ENCODE measurements at places on chromosomes 1 and 21.

- no peak for DNase-seq
Measured at GRCh38 chr1:3664700-3665375, 12.5 kb downstream of the TP73 start.

DNA sequence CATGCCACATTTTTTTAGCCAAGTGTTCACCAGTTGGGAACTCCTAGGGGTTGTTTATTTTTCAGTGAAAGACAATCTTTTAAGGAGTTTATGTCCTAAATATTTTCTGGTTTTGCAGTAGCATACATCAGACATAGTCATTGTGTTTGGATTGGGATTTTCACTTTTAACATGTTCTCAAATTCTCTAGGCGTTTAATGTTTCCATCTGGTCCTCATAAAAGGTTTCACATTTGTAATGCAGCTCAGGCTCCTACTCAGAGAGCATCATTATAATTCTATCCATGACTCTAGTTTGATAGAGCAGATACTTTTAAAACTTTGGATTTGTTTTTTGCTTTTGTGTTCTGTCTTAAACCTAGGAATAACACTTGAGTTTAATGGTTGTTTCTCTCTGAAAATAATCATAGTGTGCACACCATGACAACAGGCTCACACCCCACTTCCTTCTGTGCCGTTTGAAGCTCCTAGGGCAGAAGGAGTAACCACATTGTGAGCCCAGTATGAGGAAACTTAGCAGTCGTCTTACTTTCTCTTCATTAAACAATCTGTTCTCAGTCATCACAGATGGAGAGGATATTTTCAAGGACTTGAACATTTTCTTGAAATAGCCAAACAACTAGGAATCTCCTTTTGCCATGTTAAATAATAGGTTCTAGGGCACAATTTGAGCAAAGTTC is 219.6 kb downstream of the PDE4B start:
- no peak for DNase-seq

DNA sequence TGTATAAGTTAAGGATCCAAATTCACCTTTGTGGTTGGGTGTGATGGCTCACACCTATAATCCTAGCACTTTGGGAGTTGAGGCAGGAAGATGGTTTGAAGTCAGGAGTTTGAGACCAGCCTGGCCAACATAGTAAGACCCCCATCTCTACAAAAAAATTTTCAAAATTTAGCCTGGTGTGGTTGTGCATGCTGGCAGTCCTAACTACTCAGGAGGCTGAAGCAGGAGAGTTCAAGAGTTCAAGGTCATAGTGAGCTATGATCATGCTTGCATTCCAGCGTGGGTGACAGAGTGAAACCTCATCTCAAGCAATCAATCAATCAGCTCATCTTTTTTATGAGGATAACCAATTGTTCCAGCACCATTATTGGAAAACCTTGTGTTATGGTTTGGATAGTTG is 16.5 kb upstream of the SLC1A7 start:
- no peak for DNase-seq

GRCh38 chr21:44349847-44350772 is 3.3 kb upstream of the TRPM2 start:
- no peak for DNase-seq

- peak; percentile 62 for DNase-seq
Measured at GRCh38 chr1:207499573-207499972, 3.6 kb downstream of the CR1 start.

Measured in SK-N-SH (cell line).